ENCODE measurements at places on chromosomes 6 and 20.

DNA sequence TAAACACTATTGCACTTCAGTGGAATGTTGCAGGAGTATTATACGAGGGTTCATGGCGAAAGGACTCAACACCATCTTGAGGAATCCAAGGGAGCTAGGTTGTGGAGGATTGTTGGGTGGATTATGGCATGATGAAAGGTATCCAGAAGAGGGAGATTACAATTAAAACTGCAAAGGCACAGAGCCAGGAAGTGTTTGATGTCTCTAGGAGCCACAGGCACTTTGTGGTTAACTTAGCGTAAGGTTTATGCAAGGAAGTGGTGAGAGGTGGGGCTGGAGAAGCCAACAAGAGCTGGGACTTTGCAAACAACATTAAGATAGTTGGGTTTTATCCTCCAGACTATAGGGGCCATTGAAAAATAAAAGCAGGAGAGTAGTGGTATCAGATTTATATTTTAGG lies 86.6 kb upstream of the TPD52L1 start:
- no peak for DNase-seq

DNA sequence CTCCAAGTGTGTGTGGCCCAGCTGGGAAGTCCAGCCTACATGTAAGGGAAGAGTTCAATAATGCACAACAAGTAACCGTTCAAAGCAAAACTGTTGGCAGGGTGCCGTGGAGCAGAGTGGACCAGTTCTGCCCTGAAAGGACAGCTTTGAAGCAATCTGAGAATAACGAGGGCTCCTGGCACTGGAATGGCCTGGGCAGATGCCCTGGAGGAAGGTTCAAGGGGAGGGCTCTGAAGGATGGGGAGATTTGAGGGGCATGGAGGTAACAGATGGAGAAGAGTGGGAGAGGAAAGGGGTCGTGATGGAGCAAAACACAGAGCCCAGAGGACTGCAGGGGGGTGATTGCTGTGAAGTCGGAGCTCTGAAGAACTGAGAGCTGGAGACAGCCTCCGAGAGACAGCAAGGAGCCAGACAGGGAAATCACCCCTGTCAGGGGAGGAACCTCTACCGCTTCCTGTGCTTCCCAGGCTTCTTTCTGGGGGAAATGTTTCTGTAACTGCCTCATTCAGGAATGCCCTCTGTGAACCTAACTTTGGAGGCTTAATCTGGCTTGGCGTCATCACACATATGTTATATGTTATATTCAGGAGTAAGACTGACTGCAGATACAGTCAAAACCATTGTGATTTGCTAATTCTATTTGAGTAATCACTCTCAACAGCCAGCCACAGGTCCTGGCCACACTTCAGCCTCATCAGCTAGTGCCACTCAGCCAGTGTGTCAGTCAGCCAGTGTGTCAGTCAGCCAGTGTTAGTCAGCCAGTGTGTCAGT lies 41.2 kb downstream of the ZC3H12D start:
- DNase-seq = no peak

DNA sequence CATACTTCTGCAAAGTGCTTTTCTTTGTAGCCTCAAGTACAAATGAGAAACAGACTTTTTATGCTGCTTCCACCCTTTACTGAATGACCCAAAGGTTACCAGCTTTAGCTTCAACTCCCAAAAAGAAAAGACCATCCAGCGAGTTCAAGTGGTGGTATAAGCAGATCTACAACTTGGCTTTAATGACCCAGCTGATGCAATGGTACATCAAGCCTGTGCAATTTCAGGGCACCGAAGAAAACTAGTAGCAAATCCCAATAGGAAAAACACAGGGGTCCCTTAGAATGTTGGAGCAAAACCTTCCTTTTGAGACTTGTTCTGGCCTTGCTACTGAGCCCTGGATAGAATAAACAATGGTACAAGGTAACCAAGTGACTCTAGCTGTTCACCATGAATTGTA lies 33.8 kb downstream of the STX7 start:
- DNase-seq = no peak

GRCh38 chr6:139528471-139528870 lies 154.0 kb upstream of the CITED2 start:
- no peak for DNase-seq

DNA sequence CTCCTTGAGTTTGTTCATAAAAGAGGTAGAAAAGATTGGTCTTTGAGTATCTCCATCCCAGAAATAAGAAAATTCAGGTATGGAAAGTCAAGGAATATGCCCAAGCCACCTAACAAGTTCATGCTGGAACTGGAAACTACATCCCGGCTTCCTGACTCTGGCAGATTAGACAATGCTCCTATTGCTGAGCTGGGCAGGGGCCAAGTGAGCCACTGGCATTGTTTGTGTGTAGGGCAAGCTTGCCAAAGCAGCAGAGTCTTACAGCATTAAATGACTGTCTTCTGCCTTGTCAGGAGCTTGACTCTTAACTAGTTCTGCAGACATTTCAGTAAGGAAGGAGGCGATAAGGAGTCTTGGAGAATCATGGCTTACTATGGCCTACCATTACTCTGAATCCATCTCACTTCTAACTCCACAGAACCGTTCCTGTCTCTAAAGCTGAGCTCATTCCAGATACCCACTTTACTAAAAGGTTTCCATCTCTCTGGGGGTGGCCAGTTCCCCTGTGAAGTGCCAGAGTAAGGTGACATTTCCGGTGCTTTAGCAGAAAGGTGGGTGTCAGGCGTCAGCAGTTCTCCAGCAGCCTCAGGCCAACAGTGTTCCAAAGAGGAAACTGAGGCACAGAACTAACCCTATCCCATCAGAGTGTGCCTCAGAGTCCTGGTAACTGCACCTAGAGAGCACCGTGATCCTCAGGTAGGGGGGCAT lies 30.1 kb downstream of the PRDM1 start:
- DNase-seq = no peak

- DNase-seq = no peak
These were observed 2.7 kb downstream of the COL21A1 start for GRCh38 chr6:56244528-56245253.

DNA sequence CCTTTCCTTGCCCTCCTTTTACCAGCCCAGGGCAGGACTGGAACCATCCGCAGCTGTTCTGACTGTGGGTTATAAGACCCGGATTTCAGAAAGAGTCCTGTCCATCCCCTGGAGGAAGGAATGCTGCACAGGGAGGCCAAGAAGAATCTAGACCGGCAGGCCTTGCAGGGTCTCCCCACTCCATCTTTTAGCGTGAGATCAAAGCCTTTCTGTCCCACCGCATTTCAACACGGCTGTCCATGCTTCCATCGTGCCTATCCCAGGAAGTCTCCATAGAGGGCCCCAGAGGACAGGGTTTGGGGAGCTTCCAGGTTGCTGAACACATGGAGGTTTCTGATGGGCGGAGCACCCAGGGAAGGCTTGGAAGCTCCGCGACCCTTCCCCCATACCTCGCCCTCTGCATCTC lies 79.3 kb upstream of the AGPAT4 start:
- no peak for DNase-seq

- no peak for DNase-seq
These were observed 11.2 kb downstream of the NT5DC1 start for GRCh38 chr6:116111552-116112528.

- no peak for DNase-seq
These were observed 79.0 kb upstream of the OGFRL1 start for GRCh38 chr6:71209626-71210025.

DNA sequence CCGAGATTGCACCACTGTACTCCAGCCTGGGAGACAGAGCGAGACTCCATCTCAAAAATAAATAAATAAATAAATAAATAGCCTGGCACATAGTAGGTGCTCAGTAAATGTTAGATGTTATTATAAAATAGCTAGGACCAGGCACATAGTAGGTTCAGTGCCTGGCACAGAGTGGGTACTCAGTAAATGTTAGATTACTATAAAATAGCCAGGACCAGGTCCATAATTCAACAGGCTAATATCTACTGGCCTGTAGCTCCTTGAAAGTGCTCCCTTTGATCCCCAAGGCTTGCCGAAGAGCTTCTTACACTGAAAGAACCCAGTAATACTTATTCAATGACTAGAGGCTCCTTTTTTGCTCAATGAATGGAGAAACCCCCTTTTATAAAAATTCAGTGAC lies 215.1 kb upstream of the ZNF217 start:
- no peak for DNase-seq

- peak; percentile 82 for DNase-seq
These were observed 520 bp upstream of the TAB2 start for GRCh38 chr6:149316740-149317643.

- no peak for DNase-seq
These were observed 7.4 kb downstream of the TINAG start for GRCh38 chr6:54315656-54316055.

DNA sequence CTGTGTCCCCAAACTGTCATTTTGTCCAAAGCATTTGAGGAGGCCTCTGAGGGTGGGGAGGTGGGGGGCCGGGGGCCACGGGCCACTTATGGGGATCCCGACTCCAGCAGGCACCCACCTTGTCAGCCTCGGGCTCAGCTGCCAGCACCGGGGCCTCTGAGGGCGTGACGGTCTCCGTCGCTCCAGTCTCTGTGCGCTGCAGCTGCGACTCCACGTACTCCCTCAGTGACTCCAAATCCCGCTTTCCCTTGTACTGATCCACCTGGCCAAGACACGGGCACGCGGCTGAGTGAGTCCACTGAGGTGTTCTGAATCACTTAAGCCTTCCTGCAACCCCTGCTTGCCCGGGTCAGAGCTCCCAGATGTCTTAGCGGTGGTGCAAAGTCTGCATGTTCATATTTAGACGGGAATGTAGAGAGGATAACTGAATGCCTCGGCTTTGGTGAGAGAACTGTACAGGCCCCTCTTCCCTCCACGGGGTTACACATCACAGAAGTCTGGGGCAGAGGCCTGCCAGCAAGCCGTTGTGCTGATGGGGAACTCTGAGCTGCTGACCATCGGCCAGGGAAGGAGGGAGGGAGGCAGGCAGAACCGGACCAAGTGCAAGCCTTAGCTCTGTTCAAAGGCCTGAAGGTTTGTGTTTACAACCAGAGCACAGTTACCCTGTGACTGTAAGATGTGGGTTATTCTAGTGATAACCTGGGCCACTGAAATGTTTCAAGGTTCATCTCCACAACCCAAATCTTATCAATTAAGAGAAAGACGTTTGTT lies 21.8 kb downstream of the TXNDC5 start:
- DNase-seq = no peak

- DNase-seq = no peak
These were observed 812.8 kb upstream of the SLC35B3 start for GRCh38 chr6:9248133-9248532.

GRCh38 chr6:74259981-74260380 lies 564.0 kb downstream of the CD109 start:
- no peak for DNase-seq

- DNase-seq = no peak
These were observed 26.2 kb upstream of the VEGFA start for GRCh38 chr6:43743682-43744381.

DNA sequence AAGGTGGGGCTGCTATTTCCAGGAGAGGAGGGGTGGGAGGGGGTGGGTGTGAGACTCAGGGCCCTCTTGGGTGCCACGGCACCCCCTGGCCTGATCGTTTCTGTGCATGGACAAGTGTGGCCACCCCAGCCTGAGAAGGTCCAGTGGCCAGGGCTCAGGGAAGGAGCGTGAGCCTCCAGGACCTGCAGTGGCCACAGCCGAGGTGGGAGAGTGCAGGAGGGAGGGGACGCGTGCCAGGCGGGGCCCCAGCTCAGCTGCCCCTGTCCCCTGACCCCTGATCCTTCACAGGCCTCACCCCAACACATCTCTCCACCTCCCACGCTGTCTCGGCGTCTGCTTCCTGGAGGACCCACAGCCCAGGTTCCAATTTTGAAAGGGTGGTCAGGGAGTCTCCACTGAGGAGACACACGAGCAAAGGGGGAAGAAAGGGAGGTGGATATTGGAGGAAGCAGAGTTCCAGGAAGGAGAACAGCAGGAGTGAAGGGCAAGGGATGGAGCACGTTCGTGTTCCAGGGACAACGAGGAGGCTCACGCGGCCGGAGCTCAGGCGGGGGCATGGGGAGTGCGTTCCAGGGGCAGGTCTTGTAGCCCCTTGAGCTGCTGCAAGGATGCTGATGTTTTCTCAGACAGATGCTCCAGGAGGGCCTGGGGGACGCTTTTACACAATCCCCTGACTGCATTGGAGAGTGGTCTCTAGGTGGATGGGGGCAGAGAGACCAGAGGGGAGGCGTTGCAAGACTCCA lies 4.2 kb upstream of the HRH3 start:
- DNase-seq = no peak

GRCh38 chr6:148972481-148972880 lies 225.7 kb downstream of the UST start:
- peak; percentile 26 for DNase-seq

DNA sequence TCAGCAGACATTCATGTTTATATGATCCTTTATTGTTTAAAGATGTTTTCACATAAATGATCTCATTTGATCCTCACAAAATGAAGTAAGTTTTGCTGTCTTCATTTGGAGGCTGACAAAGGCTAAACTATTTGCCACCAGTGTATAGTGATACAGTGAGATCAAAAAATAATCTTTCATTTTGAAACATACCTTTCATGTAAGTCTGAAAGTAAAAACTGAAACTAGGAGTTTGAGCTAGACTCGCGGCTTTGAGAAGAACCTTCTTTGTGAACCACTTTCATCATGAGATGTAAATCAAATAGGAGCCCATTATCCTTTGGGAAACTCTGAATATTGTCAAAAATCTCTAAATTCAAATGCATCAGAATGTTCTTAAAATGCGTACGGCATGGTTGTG lies 40.3 kb upstream of the SPTLC3 start:
- DNase-seq = no peak

GRCh38 chr6:36052097-36052496 lies 24.5 kb downstream of the MAPK14 start:
- no peak for DNase-seq

DNA sequence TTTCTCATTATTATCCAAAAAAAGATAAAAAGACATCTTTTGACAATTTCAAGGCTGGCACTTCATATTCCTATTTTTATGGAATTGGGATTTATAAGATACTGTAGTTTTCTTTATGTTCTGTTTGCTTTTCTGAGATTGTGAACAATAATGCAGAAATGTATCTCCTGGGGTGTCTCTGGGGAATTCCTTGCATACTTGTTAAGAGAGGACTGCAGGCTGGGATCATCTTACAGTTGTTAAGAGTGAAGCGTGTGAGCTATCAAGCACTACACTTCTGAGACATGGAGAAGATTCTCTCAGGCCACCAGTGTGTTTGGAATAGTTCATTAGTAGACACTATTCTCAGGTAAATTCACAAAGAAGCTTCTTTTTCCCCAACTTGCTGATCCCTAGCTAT lies 963.3 kb upstream of the GJE1 start:
- no peak for DNase-seq

DNA sequence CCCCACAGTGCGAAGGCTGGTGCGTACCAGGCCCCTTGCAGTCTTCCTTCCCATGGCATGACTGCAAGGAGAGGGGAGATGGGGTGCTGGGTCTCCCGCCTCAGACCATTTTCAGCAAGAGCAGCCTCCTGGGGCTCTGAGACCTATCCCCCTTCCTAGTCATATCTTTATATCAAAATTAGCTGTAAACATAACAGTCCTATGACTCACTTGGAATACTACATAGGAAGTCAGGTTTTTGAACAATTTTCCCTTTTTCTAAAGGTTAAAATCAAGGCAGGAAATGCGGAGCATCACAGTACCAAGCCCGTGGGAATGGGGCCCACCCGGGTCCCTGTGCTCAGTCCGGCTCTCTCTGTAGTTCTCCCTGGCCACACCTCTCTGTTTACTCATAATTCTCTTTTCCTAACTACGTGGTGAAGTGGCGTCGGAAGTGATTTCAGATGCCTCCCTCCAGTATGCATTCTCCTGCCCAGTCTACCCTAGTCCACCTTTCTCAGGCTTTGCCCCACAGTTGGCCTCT lies 109.8 kb upstream of the TMEM170B start:
- DNase-seq = no peak

- no peak for DNase-seq
These were observed 255.6 kb downstream of the LRFN2 start for GRCh38 chr6:40331545-40331944.
